SW 1271 (cell line): ENCODE measurements at places on chromosomes 6 and 20.

DNA sequence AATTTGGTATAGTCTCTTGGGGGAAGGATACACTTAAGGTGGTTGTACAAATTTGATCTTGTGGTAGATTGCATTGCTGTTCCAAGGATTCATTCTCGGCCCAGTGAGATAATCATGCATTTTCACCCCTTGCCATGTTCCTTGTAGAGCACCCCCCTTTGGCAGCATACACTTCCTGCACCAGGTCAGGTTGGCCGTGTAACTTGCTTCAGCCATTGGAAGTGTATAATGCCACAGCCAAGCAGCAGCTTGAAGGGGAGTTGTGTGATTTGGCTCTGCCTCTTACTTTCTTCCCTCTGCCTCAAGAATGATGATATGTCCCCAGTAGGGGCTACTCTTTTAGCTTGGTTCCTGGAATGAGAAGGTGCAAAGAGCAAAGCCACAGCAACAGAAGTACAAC lies 21.9 kb downstream of the CCN2 start:
- no peak for DNase-seq

GRCh38 chr6:170127151-170127550 lies 163.7 kb downstream of the DLL1 start:
- no peak for DNase-seq

GRCh38 chr6:145112711-145113148 lies 622.6 kb downstream of the EPM2A start:
- no peak for DNase-seq

DNA sequence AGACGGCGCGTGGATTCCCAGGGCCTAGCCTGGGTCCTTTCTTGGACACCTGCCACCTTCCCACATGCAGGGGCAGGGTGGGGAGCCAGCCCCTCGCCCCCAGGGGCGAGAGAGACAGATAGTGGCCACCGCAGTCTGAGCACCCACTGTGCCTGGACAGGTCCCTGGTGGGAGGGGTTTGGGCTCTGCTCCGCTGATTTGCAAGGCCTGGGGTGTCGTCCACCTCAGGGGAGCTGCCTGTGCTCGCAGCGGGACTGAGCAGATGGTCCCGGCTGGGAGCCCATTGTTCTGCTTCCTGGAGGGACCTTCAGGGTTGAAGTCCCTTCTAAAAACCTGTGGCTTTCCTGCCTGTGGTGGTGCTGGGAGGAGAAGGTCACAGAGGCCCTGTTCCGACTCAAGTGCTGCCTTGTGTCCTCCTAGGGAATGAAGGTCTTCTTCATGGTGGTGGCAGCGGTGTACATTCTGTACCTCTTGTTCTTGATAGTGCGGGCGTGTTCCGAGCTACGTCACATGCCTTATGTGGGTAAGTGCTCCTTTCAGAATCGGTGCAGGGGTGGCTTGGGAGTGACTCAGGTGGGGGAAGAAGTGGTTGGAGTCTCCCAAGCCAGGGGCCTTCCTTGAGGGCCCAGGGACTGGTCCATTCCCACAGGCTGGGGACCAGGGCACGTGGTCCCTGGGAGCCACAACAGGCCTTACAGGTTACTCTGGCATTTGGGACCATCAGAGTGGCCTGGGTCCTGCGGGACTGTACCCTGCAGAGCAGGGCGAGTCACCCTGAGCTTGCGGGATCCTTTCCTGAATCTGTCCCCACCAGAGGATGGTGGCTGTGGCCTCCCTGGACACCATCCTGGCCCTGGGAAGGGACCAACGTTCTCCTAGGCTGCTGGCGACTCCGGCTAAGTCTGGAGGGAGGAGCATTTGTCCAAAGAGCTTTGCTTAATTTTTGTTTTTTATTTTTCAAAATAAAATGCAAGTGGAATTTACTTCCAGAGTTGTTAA lies 19.6 kb downstream of the DYNLT1 start:
- no peak for DNase-seq

- no peak for DNase-seq
Measured at GRCh38 chr20:17655865-17656479, 26.1 kb downstream of the RRBP1 start.

GRCh38 chr20:36777167-36777566 lies 3.6 kb upstream of the DSN1 start:
- DNase-seq: no peak

DNA sequence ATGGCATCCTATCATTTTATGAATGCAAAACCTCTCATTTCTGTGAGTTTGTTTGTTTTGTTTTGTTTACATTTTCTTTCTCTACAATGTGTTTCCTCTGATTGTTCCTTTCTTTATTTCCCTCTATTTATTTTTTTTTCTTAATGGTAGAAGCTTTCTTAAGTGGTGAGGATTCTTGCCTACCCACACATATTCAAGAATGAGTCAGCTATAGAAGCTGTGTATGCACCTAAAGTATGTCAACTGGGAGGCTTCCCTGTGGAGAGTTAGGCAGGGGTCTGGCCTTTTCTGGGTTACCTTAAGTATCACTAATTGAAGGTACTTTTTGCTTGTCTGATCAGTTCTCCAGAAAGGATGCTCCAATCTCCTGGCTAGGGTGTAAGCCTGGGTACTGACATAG lies 354.0 kb downstream of the ESR1 start:
- DNase-seq: no peak

DNA sequence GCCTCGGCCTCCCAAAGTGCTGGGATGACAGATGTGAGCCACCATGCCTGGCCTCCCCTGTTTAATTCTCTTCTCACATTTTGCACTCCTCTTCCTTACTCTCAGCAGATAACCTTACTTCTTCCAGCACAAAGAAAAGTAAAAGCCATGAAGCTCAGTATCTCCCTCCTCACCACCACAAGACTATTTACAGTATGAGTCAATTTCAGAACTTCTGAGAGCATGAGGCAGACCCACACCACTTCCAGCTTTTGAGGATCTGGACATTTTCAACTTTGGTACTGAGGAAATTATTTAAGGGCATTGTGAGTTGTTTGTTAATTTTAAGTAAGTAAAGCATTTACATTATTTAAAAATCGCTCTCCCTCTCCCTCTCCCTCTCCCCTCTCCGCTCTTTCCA lies 8.0 kb upstream of the SNX3 start:
- no peak for DNase-seq

GRCh38 chr6:139380611-139381010 lies 6.2 kb upstream of the CITED2 start:
- no peak for DNase-seq

DNA sequence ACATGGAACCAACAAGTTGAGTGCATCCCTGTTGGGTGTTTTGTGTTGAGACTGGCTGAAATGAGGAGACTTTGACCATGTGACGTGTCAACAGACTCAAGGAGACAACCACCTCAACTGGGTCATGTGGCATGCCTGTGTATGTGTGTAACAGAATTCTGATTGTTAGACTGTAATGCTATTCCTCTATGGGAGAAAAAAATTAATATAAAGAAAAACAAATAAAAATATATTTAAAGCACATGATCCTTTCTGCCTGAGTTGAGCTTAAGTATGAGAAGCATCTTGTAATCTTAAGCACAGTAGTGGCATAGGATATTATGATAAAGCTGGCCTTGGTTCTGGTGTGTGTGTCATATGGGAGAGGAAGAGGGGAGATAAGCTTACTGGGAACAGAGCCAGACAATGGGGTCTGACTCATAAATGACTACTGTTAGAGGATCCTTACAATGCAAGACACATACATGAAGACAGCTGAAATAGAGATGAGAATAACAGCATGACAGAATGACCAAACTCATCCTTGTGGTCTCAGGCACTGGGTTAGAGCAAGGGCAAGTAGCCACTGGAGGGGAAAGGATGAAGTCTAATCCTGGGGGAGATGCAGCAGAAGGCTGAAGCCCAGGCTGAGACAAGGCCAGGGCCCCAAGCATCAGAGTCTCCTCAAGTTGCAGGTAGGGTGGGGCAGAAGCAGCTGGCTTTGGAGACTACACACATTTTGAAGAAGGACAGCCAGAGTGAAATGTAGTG lies 9.2 kb downstream of the TP53INP2 start:
- DNase-seq: peak; percentile 100

GRCh38 chr6:116730513-116730912 lies 35.0 kb downstream of the FAM162B start:
- DNase-seq: no peak

DNA sequence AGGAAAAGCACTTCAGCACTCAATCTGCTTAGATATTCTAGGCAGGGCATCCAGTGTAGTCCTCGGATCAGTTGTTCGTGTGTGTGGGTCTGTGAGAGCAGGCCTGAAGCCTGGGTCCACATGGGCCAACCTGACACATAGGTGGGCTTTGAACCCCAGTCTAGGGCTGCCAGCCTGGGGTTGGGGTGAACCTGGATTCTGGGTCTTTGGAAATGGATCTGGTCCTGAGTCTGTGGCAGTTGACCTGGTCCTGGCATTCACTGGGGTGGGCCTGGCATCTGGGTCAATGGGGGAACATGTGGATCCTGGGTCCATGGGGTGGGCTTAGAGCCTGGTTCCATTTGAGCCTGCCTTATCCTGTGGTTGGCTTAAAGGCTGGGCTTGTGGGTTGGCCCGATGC lies 492.6 kb upstream of the MAN1A1 start:
- DNase-seq: no peak

- no peak for DNase-seq
Measured at GRCh38 chr20:32558526-32558925, 26.6 kb downstream of the NOL4L start.

GRCh38 chr6:45002390-45003105 lies 325.6 kb upstream of the RUNX2 start:
- DNase-seq: no peak

DNA sequence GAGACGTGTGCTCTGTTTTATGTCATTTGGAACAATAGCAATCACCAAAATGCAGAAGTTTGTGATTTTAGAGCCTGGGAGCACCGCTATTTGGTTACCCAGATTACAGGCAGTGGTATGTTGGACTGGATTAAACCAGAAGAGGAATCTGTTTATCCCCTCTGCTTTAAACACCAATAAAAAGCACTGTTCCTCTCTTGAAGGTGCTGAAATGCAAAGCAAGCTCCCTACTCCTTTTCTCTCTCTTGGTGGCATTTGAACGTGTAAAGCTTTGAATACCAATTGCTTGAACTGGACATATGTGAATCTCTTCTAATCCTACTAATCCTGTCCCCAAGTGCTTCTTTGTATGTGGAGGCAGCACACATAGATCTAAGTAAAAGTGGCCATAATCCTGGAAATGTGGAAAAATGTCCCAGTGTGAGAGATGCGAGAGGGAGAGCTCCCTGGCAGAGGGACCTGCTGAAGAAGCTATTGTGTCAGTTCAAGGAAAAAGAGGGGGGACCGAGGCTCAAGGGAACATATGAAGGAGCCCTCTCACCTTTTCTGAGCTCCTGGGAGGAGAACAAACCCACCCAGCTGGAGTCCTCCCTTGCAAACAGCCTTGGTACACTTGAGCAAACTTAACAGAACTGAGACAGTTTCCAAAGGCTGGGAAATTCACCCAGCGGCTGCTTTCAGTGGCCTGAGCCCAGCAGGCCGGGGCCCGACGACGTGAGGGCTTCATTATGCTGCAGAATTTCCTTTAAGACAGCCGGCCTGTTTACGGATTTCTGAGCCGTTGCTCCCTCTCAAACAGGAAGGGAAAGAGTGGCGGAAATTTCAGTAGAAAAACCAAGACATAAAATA lies 18.8 kb upstream of the OLIG3 start:
- no peak for DNase-seq

DNA sequence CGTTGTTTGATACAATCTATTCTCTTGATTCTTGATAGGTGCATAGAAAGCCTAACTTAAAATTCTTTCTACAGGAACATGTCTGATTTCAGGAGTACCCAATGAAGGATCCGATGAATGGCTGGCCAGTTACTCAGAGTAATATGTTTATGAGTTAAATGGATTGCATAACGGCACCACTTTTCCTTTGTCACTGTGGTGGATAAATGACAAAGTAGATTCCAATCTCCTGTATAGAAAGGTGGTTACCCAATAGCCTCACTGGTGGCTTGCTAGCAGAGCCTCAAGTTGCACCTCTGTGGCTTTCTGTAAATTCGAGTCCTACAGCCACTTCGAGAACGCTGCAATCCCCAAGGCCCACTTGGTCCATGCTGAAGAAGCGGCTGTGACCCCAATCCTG lies 28.4 kb downstream of the LHFPL5 start:
- no peak for DNase-seq

- DNase-seq: no peak
Measured at GRCh38 chr6:138383776-138384175, 6.1 kb downstream of the SMIM28 start.

- DNase-seq: no peak
Measured at GRCh38 chr6:119834418-119834817, 484.9 kb upstream of the MAN1A1 start.

DNA sequence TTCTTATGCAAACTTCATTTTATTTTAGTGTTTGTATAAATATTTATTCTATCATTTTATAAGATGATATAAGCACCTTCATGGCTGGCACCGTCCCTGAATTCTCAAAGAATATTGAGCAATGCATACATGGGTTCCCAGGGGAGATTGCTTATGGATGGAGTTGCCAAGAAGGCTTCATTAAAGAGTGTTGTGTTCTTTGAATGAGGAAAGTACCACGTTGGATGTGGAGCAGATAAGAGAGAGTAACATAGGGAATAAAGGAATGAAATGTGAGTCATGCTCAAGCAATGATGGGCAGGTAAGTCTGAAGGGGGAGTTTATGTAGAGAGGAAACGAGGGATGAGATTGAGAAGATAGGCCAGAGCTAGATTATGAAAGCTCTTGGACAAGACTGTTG lies 10.3 kb downstream of the DSE start:
- DNase-seq: no peak

- DNase-seq: no peak
Measured at GRCh38 chr6:35943390-35943789, 22.5 kb upstream of the SRPK1 start.

GRCh38 chr6:32175322-32175710 lies 568 bp downstream of the AGPAT1 start:
- no peak for DNase-seq

- DNase-seq: no peak
Measured at GRCh38 chr6:55992546-55992945, 117.2 kb upstream of the BMP5 start.

DNA sequence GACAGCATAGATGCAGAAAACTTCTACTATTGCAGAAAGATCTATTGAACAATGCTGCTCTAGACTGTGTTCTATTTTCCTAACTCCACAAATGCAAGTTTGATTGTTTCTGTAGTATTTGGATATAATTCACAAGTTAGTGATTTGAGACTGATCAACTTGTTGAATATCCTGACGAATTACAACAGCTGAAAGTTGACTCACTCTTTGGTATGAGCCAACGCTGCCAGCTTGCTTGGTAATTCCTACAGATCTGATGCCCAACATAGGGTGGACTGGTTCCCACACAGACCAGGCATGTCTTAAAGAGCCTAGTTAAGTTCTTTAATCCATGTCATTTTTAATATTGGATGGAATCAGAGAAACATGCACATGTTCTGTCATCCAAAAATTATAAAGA lies 231.0 kb upstream of the RAB32 start:
- no peak for DNase-seq

GRCh38 chr6:169170583-169170955 lies 83.1 kb downstream of the THBS2 start:
- no peak for DNase-seq
